SK-N-DZ (cell line): ENCODE measurements at places on chromosomes 2 and 18.

DNA sequence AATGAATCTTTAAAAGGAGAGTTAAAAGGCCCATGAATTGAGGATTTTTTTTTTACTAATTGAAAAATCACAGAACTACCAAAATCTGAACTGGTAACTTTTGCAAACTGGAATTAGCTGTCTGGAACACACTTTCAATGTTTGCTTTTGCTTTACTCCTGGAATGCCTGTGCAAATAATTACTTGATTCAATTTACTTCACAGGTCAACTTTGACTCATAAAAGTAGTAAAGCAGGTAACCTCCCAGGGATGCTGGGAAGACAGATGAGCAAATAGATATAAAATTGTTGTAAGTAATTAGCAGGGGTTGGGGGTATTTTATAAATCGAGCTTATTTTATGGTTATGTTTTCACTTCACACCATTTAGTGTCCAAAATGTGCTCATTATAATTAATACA, 398.3 kb upstream of the HNRNPA3 start:
- DNase-seq: no peak

GRCh38 chr2:164831887-164832286, 9.7 kb downstream of the COBLL1 start:
- DNase-seq: no peak

DNA sequence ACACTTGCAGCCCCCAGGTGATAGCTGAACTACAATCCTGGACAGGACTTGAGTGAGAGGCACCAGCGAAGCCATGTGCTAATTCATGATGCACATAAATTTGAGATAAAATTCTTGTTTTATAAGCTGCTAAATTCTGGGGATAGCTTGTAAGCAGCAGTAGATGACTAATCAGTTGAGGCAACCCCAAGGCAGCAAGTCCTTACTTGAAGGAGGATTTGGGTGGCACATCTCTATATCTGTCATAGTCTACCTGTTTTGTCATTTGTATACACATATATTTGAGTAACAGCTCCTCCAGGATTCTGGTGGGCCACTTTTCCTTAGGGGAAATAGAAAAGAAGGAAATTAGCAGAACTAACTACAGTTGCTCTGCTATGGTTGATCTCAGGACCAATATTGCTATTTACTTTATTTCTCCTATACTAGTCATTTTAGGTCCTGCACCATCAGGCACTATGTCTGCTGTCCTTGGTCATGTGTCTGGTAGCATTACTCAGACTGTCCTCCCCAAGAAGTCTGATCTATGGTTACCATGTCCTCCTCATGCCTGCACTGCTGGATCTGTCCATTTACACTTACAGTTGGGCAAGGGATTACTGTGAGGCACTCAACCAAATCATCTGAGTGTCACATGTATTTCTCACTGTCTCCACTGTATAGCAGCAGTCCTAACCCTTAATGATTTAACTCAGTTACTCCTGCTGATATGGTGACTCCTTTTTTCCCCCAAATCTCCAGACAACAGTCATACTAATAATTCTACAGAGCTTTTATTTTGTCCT, 436.0 kb upstream of the CWC22 start:
- no peak for DNase-seq

DNA sequence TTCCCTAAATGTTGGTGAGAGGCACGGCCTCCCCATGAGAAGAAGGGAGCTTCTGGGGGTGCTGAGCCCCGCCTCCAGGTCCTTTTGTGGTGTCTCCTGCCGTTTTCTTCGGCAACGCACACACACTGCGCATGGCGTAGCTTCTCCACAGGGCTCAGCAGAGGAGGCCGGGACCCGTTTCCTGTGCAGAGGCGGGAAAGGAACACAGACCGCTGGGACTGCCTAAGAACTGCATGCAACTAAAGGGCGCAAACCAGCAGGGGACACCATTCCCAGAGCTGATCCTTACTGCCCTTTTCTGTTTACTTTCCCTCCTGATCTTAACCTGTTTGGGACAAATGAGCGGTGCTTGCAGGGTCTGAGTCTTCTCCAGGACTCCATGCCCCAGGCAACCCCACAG, 90.3 kb upstream of the CAPN13 start:
- DNase-seq: no peak

- no peak for DNase-seq
Measured at GRCh38 chr18:10913919-10914318, 235.4 kb downstream of the PIEZO2 start.

DNA sequence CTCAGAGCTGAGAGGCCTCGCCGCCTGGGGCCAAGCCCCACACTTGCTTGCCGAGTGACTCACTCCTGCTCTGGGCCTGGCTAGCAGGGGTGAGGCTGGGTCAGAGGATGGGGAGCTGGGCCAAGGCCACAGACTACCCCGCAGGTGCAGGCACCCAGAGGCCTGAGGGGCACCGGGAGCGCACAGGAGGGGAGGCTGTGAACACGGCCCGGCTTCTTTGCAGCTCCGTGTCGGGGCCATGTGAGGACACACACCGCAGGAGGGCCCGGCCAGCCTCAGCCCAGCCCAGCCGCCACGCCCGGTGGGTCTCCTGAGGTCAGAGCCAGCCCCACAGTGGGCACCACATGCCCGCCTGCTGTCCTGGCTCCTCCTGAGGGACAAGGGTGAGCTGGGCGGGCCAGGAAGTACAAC, 8.4 kb downstream of the GPC1 start:
- no peak for DNase-seq

DNA sequence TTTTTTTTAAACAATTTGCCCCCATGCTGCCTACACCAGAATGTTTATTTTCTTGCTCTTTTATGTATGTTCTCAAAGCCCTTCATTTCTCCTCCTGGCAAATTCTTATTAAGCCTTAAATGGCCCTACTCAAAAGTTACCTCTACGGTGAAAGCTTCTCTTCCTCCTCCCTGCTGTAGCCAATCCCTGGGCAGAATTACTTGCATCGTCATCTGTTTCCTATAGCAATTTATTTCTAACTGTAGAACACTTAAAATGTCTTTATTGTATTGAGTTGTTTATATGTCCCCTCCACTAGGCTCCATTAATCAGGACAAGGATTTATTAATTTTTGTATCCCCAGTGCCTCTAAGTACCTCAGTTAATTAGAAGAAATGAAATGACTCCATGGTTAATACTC, 2.5 kb upstream of the RAD51AP2 start:
- no peak for DNase-seq

DNA sequence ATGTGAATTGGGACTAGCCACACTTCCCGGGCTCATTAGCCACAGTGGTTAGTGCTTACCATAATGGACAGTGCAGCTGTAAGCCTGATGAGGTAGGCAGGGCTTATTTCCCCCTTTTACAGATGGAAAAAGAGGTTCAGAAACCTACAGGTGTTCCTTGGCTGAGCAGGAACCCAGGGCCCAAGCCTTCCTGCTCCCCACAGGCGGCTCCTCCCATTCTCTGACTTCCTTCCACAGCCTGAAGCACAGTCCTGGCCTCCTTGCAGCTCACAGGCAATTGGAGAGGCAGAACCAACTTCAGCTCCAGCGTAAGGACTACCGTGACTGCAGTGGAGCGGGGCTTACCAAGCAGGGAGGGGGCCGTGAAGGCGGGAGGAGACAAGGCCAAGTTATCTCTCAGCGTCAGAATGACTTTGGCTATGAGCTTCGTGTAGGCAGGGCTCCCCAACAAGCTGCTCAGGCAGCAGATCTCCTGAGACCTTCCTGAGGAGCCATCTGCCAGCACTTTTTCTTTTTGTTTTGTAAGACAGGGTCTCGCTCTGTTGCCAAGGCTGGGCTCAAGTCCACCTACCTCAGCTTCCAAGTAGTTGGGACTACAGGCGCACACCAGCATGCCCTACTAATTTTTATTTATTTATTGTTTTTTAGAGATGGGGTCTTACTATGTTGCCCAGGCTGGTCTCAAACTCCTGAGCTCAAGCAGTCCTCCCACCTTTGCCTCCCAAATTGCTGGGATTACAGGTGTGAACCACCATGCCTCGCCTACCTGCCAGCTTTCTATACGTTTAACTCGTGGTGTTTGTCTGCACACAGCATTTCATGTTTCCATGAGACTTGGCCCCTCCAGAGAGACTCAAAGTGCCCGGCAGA, 34.2 kb upstream of the NT5DC4 start:
- no peak for DNase-seq

DNA sequence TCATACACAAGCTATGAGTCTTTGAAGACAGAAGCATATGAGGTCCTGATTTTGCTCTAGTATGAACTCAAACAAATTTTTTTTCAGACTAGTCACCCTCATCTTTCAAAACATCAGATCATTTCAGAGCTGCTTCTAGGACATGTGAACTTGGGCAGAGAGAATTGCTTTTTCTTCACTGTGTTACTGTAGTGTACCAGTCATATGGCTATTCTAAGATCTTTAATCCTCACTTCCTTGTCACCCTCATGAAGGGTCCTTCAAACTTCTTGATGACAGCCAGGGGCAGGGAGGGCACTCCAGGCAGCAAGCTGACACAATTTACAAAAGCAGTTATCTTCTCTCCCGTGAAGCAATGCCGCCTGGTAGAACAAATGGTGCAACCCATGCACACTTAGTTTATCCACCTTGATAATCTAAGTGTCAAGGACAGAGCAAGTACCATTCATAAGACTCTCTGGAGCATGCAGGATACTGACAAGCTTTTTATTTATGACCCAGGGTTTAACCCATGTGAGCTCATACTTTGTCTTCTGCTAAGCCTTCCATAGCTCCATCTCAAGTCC, 200.6 kb downstream of the DPP10 start:
- no peak for DNase-seq

DNA sequence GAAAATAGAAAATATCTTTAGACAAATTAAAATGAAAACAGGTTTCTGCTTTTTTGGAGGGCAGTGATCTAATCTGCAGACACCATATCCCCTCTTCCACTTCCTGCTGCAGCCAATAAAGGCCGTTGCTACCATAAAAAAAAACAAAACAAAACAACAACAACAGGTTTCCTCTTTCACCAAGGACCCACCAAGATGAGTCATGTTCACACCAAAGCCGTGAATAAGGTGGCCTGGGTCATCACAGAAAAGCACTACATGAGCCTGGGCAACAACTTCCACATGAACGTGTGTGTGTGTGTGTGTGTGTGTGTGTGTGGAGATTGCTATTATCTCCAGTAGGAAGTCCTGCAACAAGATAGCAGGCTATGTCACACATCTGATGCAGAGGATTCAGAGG, 24.8 kb upstream of the TFCP2L1 start:
- no peak for DNase-seq
